ENCODE measurements at places on chromosomes 16 and 17.

DNA sequence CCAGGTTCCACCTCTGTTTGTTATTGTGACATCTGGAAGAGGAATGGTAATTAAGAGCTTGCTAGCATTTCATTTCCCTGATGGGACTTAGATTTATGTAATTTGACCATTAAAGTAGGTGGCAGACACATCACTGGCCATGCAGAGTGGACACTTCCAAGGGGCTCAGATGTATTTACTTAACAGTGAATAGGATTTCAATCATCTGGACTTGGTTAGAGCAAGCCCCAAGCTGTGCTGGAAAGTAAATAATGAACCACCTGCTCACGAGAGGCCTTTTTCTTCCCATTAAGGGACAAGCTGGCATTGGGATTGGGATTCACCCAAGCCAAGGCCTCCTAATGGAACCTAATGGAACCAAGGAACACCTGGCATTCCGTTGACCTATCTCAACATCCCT, 395.3 kb downstream of the HS3ST4 start:
- no peak for DNase-seq

DNA sequence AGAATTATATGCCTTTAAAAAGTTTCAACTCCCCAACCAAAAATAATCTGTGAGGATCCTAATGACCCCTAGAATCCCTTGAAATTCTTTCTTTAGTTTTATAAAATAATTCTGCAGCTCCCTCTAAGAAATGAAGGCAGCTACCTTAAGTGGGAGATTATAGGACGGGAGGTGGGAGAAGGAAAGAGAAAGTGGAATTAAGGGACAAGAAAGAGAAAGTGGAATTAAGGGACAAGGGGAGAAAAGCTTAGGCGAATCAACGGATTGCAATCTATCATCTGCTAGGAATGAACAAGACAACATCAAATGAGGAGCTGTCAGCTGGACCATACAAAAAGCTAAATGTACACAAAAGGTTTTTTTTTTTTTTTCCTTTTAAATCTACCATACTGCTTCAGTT, 262.0 kb downstream of the ZFHX3 start:
- DNase-seq = no peak

DNA sequence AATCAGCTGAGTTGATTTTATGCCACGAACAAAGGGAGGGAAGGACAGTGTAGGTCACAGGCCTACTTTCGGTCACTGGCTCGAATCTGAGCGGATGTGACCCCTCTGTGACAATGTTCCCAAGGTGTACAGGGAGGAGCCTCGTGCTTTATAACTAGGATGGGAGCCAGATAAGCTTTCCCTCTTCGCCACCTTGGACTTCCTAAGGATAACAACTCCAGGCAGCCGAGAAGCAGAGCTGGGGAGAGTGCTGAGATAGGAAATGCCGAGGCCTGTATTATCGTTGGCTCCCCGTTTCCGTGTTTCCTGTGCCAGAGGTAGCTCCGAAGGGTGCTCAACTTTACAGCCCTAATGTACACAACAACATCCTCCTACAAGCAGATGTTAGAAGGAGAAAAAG, 217.8 kb upstream of the IRX3 start:
- no peak for DNase-seq

GRCh38 chr17:41667280-41668041, 21.2 kb upstream of the EIF1 start:
- peak; percentile 48 for DNase-seq

- DNase-seq = no peak
Observed at GRCh38 chr16:27611340-27611739, 61.4 kb downstream of the KATNIP start.

DNA sequence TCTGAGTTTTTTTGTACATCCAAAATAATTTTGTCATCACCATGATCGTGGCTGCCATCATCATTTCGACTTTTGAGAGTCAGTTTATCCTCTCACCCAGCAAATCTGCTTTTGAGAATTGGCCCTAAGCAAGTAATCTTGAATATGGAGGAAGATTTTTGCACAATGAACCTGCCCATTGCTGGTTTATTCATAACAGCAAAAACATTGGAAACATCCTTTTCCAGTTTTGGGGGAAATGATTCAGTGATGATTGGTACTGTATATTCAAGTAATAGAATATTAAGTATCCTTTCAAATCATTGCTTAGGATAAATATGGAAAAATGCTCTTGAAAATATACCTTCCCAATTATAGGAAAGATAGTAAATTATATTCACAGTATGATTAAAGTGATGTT, 53.1 kb downstream of the PRKCA start:
- no peak for DNase-seq

DNA sequence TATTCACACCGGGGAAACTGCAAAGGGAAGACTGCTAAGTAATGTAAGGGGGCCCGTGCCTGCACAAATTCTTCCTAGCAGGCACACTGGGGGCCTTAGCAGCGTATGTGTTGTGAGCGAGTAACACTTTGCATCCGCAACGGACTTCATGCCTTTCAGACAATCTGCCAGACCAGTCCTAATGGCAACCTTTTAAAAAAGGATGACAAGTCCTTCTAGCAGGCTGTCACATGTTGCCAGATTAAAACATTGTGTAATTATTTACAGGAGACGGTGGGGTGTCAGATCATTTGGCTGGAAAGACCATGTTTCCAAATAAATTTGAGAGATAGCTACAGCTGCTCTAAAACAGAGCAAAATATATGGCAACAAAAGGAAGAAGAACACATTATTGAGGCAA, 46.1 kb downstream of the CPPED1 start:
- no peak for DNase-seq

GRCh38 chr17:78057113-78057740, 71.3 kb downstream of the TMC6 start:
- no peak for DNase-seq

- no peak for DNase-seq
Observed at GRCh38 chr17:29561554-29562517, 5.0 kb downstream of the ABHD15 start.

GRCh38 chr17:57874434-57875289, 24.8 kb upstream of the MRPS23 start:
- peak; percentile 88 for DNase-seq

DNA sequence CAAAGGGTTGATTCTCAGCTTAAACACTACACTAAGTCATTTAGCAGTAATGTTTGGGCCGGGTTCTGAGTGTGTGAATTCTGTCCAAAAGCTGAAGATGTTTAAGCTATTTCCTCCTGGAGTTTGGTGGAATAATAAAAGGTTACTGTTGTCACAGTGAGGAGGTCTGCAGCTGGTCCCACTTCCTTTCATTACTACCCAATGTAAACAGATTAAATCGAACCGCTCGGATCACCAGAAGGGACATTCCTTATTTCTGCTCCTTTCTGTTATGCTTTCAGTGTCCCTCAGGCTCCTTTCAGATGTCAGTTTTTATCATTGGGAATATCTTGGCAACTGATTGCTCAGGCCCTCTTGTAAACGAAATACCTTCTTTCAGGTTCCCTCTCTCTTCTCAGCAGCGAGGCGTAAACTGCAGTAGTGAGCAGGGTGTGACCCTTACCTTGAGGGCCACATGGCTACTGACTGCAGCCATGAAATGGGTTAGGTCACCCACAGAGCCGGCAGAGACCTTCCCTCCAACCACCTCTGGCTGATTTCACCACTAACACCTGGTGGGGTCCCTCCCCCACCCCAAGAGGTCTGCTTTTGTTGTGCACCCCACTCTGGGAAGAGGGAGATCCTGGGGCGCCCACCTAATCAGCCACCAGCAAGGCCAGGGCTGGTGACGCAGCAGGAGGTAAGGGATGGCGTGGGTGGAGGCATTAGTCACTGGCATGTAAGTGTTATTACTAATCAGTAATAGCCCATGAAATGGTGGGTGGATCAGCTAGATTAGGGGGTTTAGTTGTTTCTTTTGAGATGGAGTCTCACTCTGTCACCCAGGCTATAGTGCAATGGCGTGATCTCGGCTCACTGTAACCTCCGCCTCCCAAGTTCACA, 117.6 kb downstream of the VPS53 start:
- no peak for DNase-seq

GRCh38 chr17:60165223-60165622, 15.4 kb downstream of the CA4 start:
- no peak for DNase-seq

GRCh38 chr17:38341035-38341721, 2.6 kb downstream of the GPR179 start:
- DNase-seq = peak; percentile 85

DNA sequence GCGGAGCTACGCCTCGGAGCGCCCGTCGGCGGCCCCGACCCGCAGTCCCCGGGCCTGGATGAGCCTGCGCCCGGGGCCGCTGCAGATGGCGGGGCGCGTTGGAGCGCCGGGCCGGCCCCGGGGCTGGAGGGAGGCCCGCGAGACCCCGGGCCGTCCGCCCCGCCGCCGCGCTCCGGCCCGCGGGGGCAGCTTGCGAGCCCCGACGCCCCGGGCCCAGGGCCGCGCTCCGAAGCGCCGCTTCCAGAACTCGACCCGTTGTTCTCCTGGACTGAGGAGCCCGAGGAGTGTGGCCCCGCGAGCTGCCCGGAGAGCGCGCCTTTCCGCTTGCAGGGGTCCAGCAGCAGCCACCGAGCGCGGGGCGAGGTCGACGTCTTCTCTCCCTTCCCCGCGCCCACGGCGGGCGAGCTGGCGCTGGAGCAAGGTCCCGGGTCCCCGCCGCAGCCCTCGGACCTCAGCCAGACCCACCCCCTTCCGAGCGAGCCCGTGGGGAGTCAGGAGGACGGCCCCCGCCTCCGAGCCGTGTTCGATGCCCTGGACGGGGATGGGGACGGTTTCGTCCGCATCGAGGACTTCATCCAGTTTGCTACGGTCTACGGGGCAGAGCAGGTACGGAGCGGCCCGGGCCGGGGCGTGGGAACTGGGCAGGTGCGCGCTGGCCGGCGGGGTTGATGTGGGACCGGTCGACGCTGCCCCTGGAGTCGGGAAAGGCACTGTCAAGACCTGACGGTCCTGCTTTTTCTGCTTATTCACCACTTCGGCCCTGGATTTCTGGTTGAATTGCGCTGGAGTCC, 861 bp downstream of the RAB11FIP3 start:
- no peak for DNase-seq

GRCh38 chr16:35525979-35526590, 2066.7 kb downstream of the TP53TG3F start:
- DNase-seq = no peak

DNA sequence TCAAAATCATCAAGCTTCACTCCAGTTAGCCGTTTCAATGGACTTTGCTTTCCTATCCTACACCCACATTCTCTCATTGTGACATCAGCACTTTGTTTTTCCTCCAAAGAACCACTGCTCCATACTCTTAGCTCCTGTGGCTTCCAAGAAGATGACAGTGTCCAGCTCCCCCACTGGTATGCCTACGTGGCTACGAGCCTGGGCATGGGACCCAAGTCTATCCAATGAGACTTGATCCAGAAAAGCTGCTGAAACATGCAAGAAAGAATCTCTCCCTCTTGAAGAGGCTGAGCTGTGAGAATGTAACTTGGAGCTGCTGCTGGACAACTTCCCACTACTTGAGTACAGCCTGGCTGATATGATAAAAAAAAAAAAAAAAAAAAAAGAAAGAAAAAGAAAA, 9.4 kb downstream of the TOX3 start:
- no peak for DNase-seq

GRCh38 chr17:55648086-55648485, 74.6 kb downstream of the TMEM100 start:
- no peak for DNase-seq

DNA sequence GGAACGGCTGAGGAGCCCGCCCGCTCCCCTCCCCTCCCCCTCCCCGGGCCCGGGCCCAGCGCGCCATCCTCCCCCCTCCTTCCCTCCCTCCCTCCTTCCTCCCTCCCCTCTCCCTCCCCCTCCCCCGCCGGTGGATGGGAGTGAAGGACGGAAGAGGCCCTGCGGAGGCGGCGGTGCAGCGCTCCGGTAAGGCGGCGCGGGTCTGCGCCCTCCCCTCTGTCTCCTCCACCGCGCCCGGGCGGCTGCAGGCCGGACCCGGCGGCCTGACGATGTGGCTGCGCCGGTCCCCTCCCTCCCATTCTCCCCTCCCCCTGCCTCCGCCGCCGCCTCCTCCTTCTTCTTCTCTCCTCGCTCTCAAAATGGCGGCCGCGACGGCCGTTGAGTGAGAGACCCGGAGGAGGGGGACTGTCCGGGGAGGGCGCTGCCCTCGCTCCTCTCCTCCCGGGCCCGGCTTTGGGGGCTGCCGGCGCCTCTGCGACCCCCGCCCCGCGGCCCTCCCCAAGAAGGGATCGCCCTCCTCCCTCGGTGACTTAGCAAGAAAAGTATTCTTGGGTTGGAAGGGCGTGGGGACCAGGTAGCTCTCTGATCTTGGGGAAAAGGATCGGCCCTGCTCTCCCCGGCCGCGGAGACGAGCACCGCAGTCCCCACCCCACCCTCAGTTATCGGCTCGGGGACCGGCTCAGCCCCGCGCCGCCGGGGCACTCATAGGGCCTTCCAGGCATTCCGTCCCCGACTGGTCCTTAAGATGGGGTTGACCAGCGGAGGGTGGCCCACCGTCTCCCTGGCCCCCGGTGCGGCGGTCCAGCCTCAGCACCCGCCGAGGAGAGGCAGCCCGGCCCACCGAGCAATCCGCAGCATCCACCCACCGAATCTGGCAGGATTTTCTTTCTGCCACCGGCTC, 617 bp downstream of the PAFAH1B1 start:
- DNase-seq = peak; percentile 88
